ENCODE measurements at places on chromosomes 11 and 22. TPM values are rescaled to one million over a fixed set of nuclear protein-coding genes. Genes with fewer than 3 reads are reported as not detected.

The EMID1 gene
- total RNA-seq, result 6.0 TPM

The EFCAB6 gene
- 2.3 TPM for total RNA-seq

The SLC29A2 gene
- 5.5 TPM for total RNA-seq

The C22orf15 gene
- not detected for total RNA-seq

The IGF2 gene
- 8.7 TPM for total RNA-seq

The APOBEC3G gene
- total RNA-seq, result 8.1 TPM

The GLYATL2 gene
- 0.13 TPM for total RNA-seq

The C11orf52 gene
- total RNA-seq, result 5.0 TPM

The TMEM151A gene
- 0.08 TPM for total RNA-seq

The KCTD14 gene
- total RNA-seq, result 6.2 TPM

The SLC6A5 gene
- total RNA-seq, result not detected

The GLB1L3 gene
- total RNA-seq, result 0.75 TPM

The CRYBB2 gene
- not detected for total RNA-seq

The SMIM35 gene
- total RNA-seq, result not detected

The MPPED2 gene
- total RNA-seq, result 1.8 TPM

The KDM4D gene
- total RNA-seq, result 2.7 TPM

The PKDREJ gene
- total RNA-seq, result not detected

The MMP1 gene
- total RNA-seq, result 3.7 TPM

The SPATA19 gene
- total RNA-seq, result not detected

The CPT1A gene
- 14.0 TPM for total RNA-seq
